NCI-H187 treated with DMSO at 0.1 percent for 48 hours (cell line): ENCODE measurements at places on chromosomes 16 and 17.

- no peak for DNase-seq
Observed at GRCh38 chr17:15926039-15926740, 18.7 kb upstream of the ADORA2B start.

DNA sequence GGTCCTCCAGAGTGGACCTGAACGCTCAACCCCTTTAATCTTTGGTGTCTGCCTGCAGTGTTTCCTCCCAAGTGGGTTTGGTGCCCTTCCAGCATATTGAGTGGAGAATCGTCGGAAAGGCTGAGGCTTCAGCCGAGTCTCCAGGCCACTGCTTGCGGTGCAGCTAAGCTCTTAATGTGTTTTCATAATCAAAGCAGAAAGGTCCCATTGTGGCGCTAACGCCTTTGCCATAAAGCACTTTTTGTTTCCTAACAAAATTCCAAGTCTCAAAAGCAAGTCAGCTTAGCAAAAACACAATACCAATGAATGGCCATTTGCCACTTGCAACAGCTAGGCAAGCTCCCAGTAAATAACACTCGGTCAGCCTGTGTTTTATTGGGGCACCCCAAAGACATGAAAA lies 57.6 kb downstream of the KSR1 start:
- DNase-seq = no peak

DNA sequence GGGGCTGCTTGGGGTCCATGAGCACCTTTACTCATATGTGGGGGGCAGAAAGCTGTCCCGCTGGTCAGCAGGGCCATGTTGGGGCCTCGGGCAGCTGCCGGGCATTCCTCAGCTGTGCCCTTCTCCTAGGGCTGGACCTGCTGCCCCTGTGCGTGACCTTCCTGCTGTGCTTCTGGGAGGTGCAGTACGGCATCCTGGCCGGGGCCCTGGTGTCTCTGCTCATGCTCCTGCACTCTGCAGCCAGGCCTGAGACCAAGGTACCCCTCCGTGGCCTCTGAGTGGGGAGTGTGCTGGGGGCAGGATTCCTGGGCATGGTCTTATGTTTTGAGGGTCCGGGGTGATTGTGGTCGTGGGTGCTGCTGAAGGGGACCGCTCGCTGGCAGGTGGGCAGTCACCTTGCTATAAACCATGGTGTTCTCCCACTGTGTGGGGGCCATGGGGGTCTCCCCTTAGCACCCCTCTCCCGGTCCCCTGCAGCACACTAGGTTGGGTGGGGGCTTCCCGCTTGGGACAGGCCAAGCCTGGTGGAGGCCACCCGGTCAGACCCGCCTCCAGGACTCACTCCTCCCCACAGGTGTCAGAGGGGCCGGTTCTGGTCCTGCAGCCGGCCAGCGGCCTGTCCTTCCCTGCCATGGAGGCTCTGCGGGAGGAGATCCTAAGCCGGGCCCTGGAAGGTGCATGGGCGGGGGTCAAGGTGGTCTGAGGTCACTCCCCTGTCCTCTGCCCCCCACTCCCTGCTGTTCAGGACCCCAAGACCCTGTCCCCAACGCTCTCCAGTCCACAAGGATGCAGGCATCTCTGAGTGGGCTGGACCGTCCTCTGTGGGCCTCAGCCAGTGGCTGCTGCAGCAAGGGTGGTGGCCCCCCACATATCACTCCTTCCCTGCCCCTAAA lies 12.4 kb upstream of the RNF213 start:
- DNase-seq = no peak

- DNase-seq = no peak
Observed at GRCh38 chr17:28700830-28701492, 10.7 kb downstream of the PROCA1 start.

GRCh38 chr17:2222901-2223616 lies 80.5 kb downstream of the SMG6 start:
- no peak for DNase-seq

- DNase-seq = no peak
Observed at GRCh38 chr16:66911112-66911511, 7.6 kb downstream of the CDH16 start.

GRCh38 chr16:69199382-69199781 lies 12.4 kb downstream of the SNTB2 start:
- DNase-seq = no peak

DNA sequence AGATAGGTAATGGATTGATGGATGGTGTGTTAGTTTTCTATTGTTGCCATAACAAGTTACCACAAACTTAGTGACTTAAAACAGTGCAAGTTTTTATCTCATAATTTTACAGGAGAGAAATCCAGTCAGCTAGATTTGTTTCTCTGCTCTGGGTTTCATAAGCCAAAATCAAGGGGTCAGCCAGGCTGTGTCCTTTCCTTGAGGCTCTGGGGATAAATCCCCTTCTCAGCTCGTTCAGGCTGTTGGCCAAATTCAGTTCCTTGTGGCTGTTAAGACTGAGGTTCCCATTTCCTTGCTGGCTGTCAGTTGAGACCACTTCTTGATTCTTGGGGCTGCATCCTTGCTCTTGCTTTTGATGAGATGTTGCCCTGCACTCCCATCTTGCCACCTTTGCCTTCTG lies 204.9 kb upstream of the CDH13 start:
- DNase-seq = no peak
